Stimulated activated CD8-positive, alpha-beta memory T cell treated with anti-CD3 and anti-CD28 coated beads, Interleukin-4, amount 100 ng/mL, for 24 hours (primary cell): ENCODE measurements at places on chromosomes 4 and X.

GRCh38 chr4:114807759-114808404 is 209.3 kb downstream of the UGT8 start:
- no peak for DNase-seq

DNA sequence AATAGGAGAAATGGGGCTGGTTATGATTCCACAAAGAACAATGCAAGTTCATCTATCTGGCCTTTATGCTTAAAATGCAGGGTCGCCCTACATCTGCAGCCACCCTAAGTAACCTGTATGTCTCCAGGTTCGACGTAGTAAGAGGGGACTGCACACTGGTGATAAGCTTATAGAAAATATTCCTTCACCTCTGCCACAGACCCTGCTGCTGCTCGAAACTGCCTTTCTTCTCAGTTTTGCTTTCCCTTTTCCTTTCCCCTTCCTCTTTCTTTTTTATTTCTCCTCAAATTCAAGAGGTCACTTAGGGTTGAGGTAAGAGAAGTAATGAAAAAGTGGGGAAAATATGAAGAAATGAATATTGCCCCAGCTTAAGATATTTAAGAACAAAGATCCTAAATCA is 123.5 kb downstream of the DCHS2 start:
- DNase-seq = no peak

GRCh38 chrX:65783746-65784145 is 116.3 kb downstream of the MSN start:
- DNase-seq = no peak

- no peak for DNase-seq
Measured at GRCh38 chr4:25811841-25812240, 50.9 kb downstream of the SEL1L3 start.
